ENCODE measurements at places on chromosomes 2 and 18. TPM values are rescaled to one million over a fixed set of nuclear protein-coding genes. Genes with fewer than 3 reads are reported as not detected.

GRCh38 chr18:67916097-67916496 is 399.6 kb upstream of the DSEL start:
- no peaks in the 10 kb centered on the region for H3K36me3 ChIP-seq
- H3K27ac ChIP-seq: no peak overlapping the region
- H3K27me3 ChIP-seq: no peaks in the 10 kb centered on the region
- no peaks in the 10 kb centered on the region for H3K4me1 ChIP-seq
- no peak overlapping the region for H3K4me3 ChIP-seq

DNA sequence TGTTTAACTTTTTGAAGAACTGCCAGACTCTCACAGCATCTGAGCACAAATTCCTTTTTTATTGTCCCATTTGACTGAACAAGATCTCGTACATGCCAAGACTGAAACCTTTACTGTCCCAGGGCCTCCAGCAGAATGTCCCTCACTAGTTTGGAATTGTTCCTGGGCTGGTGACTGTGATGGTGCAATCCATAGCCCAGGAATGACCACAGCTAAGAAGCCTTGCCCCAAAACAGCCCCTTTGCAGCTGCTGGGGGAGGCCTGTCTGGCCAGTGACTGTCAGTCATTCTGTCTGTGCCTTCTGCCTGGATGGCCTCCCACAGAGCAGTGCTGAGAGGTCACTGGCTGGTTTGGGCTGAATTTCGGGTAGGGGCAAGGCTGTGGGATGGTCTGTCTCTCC is 184.5 kb upstream of the MSH6 start:
- no peaks in the 10 kb centered on the region for H3K4me1 ChIP-seq
- DNase-seq: no peak
- H3K27me3 ChIP-seq: peaks cover 11% of the 10 kb centered on the region
- no peaks in the 10 kb centered on the region for H3K36me3 ChIP-seq
- H3K27ac ChIP-seq: no peak overlapping the region

DNA sequence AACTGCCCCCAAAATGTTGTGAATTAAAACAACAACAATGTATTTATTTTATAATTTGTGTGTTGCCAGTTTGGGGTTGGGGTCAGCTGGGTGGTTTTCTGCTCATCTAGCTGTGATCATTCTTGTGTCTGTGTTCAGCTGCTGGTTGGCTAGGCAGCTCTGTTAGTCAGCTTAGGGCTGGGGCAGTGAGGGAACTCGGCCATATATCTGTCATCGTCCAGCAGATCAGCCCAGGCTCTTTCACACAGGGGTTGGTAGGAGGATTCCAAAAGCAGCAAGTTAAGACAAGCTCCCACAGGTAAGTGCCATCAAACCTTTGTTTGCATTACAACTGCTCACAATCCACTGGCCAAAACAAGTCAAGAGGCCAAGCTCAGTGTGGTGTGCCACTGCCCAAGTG is 121.5 kb downstream of the LPIN1 start:
- H3K4me3 ChIP-seq: no peak overlapping the region
- peaks cover 10% of the 10 kb centered on the region for H3K4me1 ChIP-seq
- H3K27ac ChIP-seq: no peak overlapping the region
- H3K36me3 ChIP-seq: no peaks in the 10 kb centered on the region

GRCh38 chr2:225691711-225692110 is 292.2 kb downstream of the NYAP2 start:
- no peak for DNase-seq
- H3K4me1 ChIP-seq: no peaks in the 10 kb centered on the region
- no peaks in the 10 kb centered on the region for H3K36me3 ChIP-seq
- H3K27me3 ChIP-seq: no peaks in the 10 kb centered on the region

DNA sequence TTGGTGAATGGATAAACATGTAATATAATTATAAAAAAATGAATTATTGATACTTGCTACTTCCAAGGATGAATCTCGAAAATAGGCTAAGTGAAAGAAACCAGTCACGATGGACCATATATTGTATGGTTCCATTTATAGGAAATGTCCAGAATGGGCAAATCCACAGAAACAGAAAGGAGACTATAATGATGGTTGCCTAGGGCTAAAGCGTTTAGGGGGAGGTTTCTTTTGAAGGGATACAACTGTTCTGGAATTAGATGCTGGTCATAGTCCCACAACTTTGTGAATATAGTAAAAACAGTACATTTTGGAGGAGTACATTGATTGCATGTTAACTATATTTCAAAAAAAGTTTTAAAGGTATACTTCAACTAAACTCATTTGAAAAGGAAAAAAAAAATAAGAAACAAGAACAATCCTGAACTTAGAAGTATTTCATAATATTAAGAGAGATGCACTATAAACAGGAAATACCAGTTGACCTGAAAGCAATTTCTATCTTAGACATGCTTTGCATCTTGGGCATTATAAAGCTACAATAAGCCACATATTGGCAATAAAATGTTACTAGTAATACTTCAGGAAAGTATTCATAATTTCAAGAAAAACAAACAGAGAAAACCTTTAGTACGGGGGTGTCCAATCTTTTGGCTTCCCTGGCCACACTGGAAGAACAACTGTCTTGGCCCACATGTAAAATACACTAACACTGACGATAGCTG is 130.0 kb downstream of the C2orf74 start:
- peaks cover 49% of the 10 kb centered on the region for H3K36me3 ChIP-seq
- DNase-seq: no peak
- no peak overlapping the region for H3K4me3 ChIP-seq
- H3K27me3 ChIP-seq: no peaks in the 10 kb centered on the region
- no peak overlapping the region for H3K27ac ChIP-seq

DNA sequence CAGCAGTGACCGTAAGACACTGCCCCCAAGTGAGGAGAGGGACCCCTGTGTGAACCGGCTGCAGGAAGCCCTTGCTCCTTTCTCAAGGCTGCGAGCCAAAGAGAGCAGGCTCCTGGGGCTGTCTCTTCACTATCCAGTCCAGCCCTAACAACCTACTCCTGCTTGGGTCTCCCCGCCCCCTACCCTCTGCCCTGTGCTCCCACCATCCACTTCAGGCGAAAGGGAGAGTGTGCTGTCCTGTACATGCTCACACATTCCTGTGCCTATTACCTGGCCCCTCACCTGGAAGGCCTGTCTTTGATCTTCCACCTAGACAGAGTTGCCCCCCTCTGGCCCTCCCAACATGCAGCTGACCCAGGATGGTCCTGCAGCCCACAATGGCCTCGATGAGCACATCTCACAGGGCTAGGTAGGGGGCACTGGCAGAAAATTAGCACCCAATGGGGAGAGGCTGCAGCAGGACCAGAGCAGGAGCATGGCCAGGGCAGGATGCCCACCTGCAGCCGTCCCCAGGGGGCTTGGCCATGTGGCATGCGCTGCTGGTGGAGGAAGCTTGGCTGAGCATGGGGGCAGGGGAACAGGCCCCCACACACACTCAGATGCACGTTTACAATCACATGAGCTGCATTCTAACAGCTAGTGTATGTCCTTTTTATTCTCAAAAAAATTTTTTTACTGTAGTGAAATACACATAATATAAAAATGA is 93.5 kb downstream of the POLR1A start:
- no peak overlapping the region for H3K4me3 ChIP-seq
- no peak for DNase-seq
- peaks cover 3% of the 10 kb centered on the region for H3K27me3 ChIP-seq
- H3K4me1 ChIP-seq: peaks cover 8% of the 10 kb centered on the region
- H3K27ac ChIP-seq: no peak overlapping the region

GRCh38 chr2:237652854-237653253 is 25.5 kb downstream of the LRRFIP1 start:
- peaks cover 42% of the 10 kb centered on the region for H3K27me3 ChIP-seq
- no peak overlapping the region for H3K4me3 ChIP-seq
- DNase-seq: no peak
- H3K27ac ChIP-seq: no peak overlapping the region

DNA sequence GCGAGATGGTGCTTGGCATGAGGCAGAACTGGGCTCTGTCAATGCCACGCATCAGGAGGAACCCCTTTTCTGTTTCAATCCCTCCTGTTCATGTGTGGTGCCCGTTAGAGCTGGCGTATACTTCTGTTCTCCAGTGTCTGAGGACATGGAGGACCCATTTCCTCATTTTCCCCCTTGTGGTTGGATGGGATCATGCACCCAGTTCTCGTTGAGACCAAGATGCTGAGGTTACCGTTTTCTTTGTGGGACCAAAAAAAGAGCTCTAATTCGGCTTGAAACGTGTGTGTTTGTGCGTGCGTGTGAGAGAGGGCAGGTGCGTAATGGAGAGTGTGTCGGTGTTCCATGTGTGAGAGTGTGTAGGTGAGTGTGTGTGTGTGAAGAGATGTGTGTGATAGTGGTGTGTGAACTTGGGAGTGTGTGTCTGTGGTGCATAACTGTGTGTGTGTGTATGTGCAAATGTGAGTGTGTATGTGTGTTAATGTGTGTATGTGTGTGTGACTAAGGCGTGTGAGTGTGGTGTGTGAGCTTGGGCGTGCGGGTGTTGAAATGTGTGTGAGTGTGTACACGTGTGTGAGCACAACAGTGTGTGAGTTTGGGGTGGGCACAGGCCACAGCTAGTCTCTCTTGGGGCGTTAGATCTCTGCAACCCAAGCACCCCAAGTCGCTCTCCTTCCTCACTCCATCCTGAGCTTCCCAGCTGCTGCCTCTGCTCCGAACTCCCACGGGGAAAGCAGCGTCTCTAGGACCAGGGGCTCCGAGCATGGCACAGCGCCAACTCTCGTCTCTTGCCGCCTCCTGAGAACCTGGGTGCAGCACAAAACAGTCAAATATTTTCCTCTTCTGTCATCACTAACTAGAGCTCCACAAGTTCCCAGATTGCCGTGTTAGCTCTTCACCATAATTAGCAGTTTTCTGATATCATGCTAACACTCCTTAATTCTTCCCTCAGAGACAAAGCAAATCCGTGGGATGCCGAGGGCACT is 75.8 kb downstream of the LONRF2 start:
- no peaks in the 10 kb centered on the region for H3K36me3 ChIP-seq
- no peak overlapping the region for H3K27ac ChIP-seq
- no peak overlapping the region for H3K4me3 ChIP-seq
- H3K4me1 ChIP-seq: no peaks in the 10 kb centered on the region

GRCh38 chr2:25252291-25253152 is 84.1 kb upstream of the POMC start:
- peak overlapping the region; percentile 75 for H3K4me3 ChIP-seq
- peak overlapping the region; percentile 55 for H3K27ac ChIP-seq
- peak; percentile 72 for DNase-seq
- H3K36me3 ChIP-seq: peaks cover 22% of the 10 kb centered on the region

DNA sequence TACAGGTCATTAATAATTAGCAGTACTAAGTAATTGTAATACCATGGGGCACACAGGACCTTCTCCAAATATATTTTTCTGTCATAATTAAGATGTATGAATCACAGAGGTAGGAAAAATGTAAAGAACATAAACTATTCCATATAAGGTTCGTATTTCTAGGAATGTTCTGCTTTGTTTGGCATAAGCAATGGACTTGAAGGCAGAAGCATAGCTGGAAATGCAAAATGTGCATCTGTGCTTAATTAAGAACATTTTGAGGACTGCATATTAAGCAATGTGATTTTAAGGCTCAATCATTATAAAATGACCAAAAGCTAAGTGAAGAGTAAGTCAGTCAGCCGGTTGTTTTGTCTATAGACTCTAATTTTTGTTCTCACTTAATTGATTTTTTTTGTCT is 123.2 kb downstream of the RBM43 start:
- no peaks in the 10 kb centered on the region for H3K36me3 ChIP-seq
- no peak overlapping the region for H3K4me3 ChIP-seq
- H3K27me3 ChIP-seq: no peaks in the 10 kb centered on the region
- no peak overlapping the region for H3K27ac ChIP-seq

- no peak for DNase-seq
- peak overlapping the region; percentile 38 for H3K27ac ChIP-seq
- H3K4me3 ChIP-seq: no peak overlapping the region
These were observed 152.6 kb downstream of the AGPS start for GRCh38 chr2:177545143-177545542.

DNA sequence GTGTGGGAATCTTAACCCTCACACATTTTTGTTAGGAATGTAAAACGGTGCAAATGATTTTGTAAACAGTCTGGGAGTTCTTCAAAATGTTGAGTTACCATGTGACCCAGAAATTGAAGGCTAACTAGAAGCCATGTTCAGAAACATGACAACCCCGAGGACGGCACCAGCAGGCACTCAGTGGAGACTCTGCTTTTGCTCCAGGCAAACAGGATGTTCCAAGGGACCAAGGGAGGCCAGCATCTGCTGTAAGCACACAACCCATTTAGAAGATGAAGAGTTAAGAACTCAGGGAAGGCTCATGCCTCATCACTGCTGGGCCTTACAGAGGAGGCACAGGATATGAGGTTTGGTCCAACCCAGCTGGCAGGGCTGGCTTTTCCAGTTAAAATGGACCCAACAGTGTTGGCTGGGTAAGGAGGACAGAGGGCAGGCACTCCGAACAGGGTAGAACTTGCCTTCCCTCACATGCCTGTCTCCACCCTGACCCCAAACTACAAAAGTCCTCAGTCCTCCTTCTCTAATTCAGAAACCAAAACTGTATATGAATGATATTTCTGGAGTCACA is 23.6 kb downstream of the PARD6G start:
- H3K27me3 ChIP-seq: peaks cover 34% of the 10 kb centered on the region
- DNase-seq: no peak
- H3K4me3 ChIP-seq: no peak overlapping the region

DNA sequence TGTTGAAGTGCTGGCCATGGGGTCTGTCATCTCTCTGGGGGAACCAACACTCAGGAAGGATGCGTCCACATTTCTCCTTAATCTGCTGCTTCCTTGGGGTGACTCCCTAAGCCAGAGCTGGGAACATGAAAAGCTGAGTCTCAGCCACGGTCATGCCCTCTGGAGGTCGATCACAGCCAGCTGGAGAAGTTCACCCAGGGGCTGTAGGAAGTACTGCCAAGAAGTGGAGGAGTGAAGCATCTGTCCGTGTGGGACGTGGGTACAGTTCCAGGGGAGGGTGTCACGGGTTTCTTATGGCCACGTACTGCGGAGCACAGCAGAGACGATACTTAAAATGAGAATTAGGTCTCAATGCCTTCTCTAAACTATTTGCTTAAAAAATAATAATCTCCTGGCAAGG is 42.4 kb upstream of the IGFBP2 start:
- no peaks in the 10 kb centered on the region for H3K4me1 ChIP-seq
- peaks cover 30% of the 10 kb centered on the region for H3K27me3 ChIP-seq
- no peak overlapping the region for H3K27ac ChIP-seq
- no peaks in the 10 kb centered on the region for H3K36me3 ChIP-seq

GRCh38 chr18:31510319-31510718 is 12.3 kb downstream of the DSG2 start:
- H3K4me1 ChIP-seq: no peaks in the 10 kb centered on the region
- H3K36me3 ChIP-seq: no peaks in the 10 kb centered on the region
- H3K27me3 ChIP-seq: no peaks in the 10 kb centered on the region
- H3K27ac ChIP-seq: no peak overlapping the region
- no peak overlapping the region for H3K4me3 ChIP-seq
- DNase-seq: no peak

The GKN2 gene
- total RNA-seq: not detected

The PTH2R gene
- total RNA-seq: not detected

The KYNU gene
- total RNA-seq: not detected

The PLB1 gene
- 1.2 TPM for total RNA-seq

The PSMA8 gene
- total RNA-seq: 0.82 TPM

The ABCG5 gene
- total RNA-seq: not detected

The HOXD1 gene
- not detected for total RNA-seq

The MAP3K19 gene
- not detected for total RNA-seq

The APLF gene
- 3.0 TPM for total RNA-seq

The LYG2 gene
- total RNA-seq: not detected

The LYPD6B gene
- total RNA-seq: not detected
